ENCODE measurements at places on chromosomes 16 and 17. TPM values are rescaled to one million over a fixed set of nuclear protein-coding genes. Genes with fewer than 3 reads are reported as not detected.

The RGS9 gene
- total RNA-seq, result 3.8 TPM

The PPL gene
- total RNA-seq, result 23.1 TPM

The PRR35 gene
- not detected for total RNA-seq

The ENPP7 gene
- total RNA-seq, result 0.11 TPM

The ARSG gene
- 13.6 TPM for total RNA-seq

The TCAP gene
- 2.0 TPM for total RNA-seq

The ALOX15B gene
- not detected for total RNA-seq

The CACNG5 gene
- not detected for total RNA-seq

The TEPSIN gene
- total RNA-seq, result 10.6 TPM

The MGRN1 gene
- 18.5 TPM for total RNA-seq
